ENCODE measurements at places on chromosomes 5 and 9.
A peak's percentile ranks its signal among the peaks of the same experiment; 100 is the strongest.

DNA sequence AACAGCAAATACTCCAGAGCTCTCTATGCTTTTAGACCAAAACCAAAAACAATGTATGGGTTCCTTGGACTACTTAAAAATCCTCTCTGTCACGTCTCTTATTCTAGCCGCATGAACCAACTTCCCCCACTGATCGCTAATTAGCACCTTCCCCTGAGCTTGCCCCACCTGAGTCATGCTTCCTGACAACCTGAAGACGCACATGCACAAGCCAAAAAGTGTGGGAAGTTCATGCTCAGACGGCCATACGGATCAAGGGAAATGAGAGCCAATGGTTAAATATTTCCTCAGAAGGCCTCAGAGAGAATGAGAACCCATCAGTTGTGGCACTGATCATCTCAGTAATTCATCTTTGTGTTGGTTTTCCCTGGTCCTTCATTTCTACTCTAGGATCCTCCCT, 199.7 kb downstream of the BNC2 start:
- DNase-seq, result no peak

- DNase-seq, result no peak
These were observed 147.3 kb downstream of the TLE4 start for GRCh38 chr9:79719021-79719420.

DNA sequence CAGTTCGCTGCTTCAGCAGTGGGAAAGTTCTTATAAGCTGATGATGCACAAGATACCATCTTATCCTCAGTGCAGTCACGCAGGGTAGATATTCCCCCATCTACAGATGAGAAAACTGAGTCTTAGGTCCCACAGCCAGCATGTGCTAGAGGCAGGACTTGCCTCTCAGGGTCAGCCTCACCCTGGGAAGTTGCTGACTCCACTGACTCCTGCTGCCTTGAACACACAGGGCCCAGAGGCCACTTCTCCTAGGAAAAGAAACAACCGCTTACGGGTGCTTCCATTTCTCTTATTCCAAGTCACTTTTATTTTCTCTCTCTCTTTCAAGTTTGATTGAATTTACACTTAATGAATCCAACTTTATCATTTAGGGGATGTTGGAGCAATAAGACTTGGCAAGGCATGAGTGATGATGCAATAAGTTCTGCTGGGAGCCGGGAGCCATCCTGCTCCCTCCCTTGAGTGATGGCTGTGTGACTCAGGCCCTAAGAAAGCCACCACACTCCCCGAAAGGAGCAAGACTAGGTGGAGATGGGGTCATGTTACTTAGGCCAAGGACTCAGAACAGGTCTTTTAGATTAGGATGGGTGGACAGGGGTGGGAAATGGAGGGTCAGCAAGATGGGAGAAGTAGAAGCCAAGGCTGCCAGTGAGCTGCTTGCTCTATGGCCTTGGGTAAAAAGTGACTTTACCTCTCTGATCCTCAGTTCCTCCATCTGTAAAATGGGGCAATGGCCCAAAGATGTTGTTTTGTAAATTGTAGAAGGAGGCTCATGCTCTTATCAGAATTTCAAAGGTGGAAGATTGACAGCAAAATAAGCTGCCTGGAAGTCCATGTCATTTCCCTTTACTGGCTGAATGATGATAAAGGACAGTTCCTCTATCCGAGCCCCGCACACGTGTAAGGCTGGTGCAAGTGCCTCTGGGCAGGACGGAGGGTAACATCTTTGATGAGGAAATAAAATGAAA, 67.4 kb upstream of the ZNF618 start:
- DNase-seq, result no peak

- no peak for DNase-seq
These were observed 346.2 kb upstream of the CTNND2 start for GRCh38 chr5:12250454-12250853.

DNA sequence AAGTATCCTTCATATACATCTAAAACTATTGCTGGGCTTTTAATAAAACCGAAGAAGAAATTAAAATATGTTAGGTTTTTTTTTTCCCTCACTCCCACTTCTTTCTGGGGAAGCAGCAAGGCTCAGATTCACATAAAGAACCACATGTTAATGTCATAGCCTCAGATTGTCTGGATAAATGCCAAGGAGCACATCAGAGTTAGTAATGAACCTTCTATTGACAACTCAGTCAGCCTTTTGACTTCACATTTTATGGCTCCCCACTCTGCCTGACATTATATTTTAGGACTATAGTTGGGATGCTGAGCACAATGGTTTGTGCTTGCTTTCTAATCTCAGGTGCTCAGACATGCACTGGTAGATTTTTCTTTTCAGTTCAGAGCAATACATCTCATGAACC, 21.8 kb downstream of the DMAC1 start:
- DNase-seq, result peak; percentile 41

DNA sequence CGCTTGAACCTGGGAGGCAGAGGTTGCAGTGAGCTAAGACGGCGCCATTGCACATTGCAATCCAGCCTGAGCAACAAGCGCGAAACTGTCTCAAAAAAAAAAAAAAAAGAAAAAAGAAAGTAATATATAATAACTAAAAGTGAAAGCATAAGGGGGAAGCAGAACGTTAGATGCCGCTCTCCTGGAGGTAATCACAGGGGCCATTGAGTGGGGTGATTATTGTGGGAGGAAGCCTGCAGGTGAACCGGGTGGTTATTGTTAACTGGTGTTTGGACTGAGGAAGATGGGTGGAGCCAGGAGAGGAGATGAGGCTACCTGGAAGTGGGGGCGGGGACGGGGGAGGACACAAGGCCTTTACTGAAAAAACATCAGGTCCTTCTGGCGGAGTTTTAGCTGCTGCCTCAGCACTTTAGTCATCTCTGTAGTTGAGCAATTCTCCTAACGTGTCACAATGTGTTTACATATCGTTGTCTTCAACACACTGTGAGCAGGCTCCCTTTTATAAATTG, 5.3 kb upstream of the TJP2 start:
- no peak for DNase-seq

DNA sequence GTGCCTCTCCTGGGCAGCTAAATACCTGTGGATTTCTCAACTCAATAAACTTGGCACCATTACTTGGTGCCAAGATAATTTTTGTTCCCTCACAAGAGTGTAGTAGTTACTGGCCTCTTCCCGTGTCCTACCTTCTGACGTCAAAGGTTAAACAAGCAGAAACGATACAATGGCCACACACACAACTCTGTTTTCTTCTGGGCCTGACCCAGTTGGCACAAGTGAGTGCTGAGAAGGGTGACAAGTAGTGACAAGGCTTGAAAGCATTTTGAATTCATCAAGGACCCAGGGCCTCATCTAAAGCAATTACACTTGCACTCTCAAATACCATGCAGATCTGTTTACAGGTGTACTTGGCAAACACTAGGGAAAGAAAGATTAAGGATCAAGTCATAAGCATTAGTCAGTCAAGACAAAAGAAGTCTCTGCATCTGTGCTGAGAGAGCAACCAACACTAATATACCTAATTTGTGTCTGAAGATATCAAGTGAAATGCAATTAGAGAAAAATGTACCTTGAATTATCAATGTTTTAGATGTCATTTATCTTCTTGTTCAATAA, 30.8 kb downstream of the RASEF start:
- no peak for DNase-seq

DNA sequence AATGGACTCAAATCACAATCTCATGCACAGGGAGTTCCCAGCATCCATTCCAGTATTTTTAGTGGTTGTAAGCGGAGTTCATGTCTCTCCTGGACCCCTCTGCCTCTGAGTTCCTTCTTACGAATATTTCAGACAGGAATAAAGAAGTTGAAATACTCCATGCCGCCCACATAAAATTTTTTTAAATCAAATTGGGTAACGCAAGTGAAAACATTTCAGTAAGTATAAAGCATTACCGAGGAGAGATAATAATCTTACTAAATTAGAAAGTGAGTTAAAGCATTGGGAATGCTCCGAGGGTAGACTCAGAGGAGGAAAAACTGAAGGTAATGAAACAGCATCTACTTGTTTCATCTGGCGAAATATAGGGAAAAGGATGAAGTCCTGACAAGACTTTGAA, 317.6 kb downstream of the ARRDC3 start:
- no peak for DNase-seq

- DNase-seq, result no peak
These were observed 158.0 kb upstream of the PPP1R26 start for GRCh38 chr9:135321580-135321979.

DNA sequence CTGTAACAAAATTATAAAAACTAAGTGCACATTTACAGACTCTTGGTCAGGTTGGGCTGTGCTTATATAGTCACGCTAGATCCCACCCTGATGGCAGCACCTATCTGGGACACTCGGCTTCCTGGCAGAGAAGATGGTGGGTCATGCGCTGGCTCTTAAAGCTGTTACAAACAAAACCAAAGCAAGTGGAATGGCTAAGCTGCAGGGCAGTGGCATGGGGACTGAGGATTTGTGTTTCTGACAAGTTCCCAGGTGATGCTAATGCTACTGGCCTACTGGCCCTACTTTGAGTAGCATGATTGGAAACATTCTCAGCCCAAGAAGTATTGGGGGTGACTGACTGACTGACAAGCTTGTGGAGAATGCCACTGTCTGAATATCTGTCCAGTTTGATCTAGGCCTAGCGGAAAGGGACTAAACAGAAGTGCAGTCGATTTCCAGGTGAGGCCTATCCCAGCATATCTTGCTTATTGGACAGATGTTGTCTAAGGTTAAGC, 8.3 kb downstream of the BTF3 start:
- no peak for DNase-seq

Data from NCI-H2171 (cell line).